ENCODE measurements at places on chromosomes 12 and 14. TPM values are rescaled to one million over a fixed set of nuclear protein-coding genes. Genes with fewer than 3 reads are reported as not detected.

DNA sequence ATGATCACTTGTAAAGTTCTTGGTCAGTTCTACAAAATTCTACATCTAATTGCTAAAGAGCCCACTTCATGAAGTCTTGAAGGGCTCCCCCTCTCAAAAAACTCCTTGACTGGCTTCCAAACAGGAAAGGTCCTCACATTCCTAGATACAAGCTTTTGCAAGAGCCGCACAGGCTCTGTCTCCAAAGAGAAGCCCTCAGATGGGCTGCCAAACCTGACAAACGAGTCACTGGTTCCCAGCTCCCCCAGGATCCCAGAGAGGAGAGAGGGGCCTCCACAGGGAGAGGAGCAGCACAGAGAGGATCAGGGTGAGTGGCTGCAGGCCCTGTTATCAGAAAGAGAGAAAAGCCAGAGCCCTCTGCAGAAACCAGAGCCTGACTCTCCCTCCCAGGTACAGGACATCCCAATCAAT is 5.8 kb downstream of the NID2 start:
- peak; percentile 43 for DNase-seq

GRCh38 chr14:92880851-92881250 is 42.1 kb upstream of the CHGA start:
- no peak for DNase-seq

DNA sequence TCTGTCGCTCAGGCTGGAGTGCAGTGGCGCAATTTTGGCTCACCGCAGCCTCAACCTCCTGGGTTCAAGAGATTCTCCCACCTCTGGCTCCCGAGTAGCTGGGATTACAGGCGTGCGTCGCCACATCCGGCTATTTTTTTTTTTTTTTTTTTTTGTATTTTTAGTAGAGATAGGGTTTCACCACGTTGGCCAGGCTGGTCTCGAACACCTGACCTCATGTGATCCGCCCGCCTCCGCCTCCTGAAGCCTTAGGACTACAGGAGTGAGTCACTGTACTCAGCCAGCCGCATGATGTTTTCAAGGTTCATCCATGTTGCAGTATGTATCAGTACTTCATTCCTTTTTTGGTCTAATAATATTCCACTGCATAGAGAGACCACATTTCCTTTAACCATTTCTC is 2.4 kb upstream of the RNF34 start:
- DNase-seq = no peak

- DNase-seq = no peak
Measured at GRCh38 chr14:100323942-100324307, 786 bp downstream of the SLC25A47 start.

DNA sequence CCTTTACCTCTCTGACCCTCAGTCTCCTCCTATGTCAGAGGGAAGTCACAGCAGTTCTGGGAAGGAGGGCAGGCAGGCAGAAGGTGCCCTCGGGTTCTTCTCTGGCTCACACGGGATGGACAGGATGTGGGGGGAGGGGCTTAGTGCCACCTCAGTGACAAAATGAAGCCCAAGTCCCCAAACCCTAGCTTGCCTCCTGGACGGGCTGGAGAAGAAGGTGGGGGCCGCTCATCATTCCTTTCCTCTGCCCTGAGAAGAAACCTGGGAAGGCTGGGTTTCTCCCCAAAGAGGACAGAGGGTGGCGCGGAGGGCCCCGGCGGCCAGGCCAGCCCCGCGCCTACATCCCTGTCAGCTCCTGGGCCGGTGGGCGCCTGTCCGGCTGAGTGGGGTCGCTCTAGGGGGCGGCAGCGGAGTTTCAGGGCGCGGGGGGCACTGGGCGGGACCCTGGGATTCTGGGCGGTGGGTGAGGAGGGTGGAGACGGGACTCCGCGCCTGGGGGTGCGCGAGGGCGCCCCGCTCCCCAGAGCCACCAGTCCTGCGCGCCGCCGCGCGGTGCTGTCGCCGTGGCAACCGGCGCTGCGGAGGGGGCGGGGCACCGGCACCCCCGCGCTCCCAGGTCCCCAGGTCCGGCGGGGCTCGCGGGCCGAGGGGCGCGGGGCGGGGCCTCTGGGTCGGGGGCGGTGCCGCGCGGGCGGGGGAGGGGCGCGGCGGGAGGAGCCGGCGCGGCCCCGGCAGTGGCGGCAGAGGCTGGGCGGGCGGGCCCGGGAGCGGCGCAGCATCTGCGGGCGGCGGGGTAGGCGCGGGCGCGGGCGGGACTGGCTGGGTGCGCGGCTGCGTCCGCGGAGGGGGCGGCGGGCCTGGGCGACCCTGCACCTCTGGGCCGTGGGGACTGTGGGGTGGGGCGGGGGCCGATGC is at the start of gene TMEM121:
Gene TMEM121, plus strand, starts transcription at position 723 of the 915 bp plus-strand sequence. CDS start 2,252 bp downstream, outside the sequence.
- DNase-seq = no peak

GRCh38 chr12:43154498-43155045 is 397.4 kb downstream of the ADAMTS20 start:
- DNase-seq = no peak

- DNase-seq = peak; percentile 35
Measured at GRCh38 chr12:89525305-89525823, 483 bp downstream of the POC1B start.

GRCh38 chr14:104172880-104173279 is 34.5 kb downstream of the KIF26A start:
- no peak for DNase-seq

GRCh38 chr12:122067966-122068365 is 10.6 kb upstream of the MLXIP start:
- DNase-seq = no peak

- DNase-seq = no peak
Measured at GRCh38 chr12:50314636-50315312, 31.5 kb upstream of the LIMA1 start.

DNA sequence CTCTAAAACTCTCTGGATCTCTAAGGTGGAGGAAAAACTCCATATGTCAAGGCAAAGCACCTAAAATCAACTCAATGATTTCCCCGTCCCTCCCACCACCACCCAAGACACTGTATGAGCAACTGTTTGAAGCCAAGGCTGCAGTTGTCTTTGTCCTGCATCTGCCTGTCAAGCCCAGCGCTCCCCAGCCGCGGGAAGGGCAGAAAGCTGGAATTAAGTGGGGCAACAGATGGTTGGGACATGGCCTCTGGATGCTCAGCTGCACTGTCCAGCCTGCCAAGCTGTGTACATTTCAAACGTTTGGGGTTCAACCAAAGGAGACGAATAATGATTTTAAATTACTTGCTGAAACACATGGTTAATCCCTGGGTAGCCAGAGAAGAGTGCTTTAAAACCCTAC is 42.2 kb upstream of the PTGR2 start:
- DNase-seq = no peak

- peak; percentile 66 for DNase-seq
Measured at GRCh38 chr12:12927211-12928079, 24.5 kb downstream of the GPRC5D start.

- DNase-seq = no peak
Measured at GRCh38 chr12:66340131-66340530, 37.8 kb downstream of the HELB start.

DNA sequence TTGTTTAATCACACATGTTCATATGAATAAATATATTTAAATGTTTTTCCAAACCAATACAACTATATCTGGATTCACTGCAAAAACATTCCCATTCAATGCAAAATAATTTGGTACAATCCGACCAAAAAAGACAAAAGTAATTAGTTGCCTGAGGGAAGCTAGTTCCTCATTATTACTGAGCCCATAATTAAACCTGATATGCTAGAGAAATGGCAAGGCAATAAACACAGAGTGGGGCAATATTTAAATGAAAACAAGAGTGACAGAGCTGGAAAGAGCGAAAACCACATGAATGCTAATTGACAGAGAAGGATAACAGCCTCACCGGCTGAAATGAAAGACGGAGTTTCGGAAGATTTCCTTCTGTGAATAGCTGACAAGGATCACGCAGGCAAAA is 82.6 kb downstream of the TMCC3 start:
- DNase-seq = no peak

DNA sequence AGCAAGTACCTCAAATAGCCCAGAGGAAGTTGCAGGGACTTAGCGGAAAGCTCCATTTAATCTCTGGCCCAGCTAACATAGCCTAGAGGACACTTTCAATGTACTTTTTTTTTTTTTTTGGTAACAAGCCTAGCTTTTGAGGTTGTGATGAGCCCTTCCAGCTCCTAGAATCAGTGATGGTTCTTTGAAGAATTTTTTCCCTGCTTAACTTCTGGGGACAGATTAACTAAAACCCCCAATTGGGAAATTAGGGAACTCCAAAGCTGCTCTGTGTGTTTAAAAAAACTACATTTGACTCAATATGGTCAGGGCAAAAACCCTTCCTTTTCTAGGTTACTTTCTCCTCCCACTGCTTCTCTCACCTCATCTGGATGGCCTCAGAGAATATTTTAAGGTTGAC is 23.9 kb upstream of the ITGA5 start:
- DNase-seq = no peak

GRCh38 chr14:76324133-76324532 is 51.8 kb upstream of the ESRRB start:
- DNase-seq = no peak

- DNase-seq = peak; percentile 70
Measured at GRCh38 chr12:121789800-121790728, 3.4 kb downstream of the RHOF start.

- no peak for DNase-seq
Measured at GRCh38 chr12:27934276-27934675, 38.3 kb downstream of the PTHLH start.

GRCh38 chr12:9404031-9404430 is 195.8 kb upstream of the PZP start:
- no peak for DNase-seq

DNA sequence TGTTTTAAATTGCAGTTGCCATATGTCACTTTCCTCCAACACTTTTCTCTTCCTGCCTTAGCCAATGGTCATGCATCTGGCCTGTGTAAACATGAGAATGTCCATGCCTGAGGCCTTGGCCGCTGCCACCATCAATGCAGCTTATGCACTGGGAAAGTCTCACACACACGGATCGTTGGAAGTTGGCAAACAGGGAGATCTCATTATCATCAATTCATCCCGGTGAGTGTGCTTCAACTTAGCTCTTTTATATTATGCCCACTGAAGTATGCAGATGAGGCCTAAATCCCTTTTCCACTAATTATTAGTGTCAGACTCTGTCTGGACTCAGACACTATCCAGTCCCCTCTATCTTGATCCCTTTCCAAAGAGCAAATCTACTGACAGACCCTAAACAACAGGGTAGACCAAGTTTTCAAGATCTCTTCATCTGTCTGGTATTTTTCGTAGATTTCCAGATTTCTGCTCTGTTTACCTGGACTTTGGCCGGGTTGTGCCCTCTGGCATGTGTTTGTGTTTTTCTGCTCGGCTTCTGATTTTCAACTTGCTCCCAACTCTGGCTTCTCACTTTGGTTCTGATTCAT is 23.2 kb downstream of the AMDHD1 start:
- DNase-seq = no peak

- DNase-seq = no peak
Measured at GRCh38 chr12:27077586-27077985, 4.8 kb downstream of the C12orf71 start.

DNA sequence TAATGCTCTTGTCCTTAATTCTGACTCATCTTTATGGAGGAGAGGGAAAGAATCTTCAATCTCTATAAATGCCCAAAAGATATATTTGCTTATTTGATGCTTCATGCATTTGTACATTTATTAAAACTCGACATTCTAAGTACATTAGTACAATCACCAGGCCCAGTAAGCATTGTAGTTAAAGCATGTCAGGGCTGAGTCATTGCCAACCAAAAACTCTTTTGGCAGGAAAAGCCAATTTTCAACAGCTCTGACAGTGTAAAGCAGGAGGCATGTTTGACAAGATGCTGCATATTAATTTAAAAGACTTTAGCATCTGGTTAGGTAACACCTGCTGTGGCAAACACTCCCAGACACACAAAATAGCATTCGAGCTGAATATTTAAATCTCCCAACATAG is 290.9 kb downstream of the PPFIA2 start:
- DNase-seq = no peak

- DNase-seq = no peak
Measured at GRCh38 chr12:101200824-101201223, 9.2 kb downstream of the SLC5A8 start.

GRCh38 chr14:92863286-92864080 is 59.5 kb upstream of the CHGA start:
- DNase-seq = no peak

DNA sequence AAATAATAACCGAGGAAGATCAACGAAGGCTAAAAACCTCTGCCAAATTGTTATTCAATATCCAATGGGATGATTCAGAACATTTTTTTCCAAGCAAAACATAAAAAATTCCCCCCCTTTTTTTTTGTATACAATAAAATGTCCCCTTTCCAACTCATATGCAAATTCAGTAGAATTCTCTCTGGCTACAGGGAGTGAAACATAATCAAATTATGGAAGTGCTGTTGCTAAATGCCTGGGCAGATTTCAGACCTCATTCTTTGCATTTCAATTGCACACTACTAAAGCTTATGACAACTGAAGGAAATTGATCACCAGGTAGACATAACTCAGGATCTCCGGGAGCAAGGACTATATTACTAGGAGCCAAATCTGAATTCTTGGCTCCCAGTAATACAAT is 51.0 kb downstream of the LMNTD1 start:
- no peak for DNase-seq

DNA sequence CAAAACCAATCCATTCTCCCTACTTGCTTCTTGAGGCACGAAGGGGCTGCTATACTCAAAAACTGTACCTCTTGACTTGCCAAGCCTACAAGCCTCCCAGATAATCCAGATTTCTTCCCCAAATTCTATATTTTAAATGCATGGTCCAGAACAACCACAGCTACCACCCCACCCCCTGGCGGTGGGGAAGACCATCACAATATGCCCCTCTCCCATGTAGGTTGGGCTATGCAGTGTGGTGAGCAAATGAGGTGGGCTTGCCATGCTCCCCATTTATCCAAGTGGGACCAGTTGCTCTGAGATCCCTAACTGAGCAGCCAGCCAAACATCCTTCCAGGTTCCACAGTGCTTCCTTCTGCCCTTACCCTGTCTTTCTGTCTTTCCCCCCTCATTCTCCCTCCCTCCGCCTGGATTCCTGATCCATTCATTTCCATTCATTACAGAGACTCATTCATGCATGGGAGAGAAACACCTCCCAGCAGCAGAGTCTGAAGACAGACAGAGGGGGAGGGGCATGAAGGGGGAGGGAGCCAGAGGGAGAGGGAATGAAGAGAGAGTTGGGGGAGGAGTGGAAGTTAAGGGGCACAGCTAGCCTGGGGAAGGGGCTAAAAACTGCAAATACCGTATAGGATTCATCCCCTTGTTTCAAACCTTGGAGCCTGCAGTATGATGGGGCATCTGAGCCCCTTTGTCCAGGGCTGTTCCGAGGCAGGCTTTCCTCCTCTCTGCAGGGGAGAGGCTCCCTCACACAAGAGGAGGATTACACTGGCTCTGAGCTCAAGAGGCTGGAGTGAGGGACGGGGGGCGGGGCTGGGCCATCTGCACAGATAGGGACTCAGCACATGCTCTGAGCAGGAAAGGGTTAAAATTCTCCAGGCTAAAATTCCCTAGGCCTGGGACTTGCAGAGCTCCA is 4.4 kb downstream of the ZNF219 start:
- no peak for DNase-seq

- peak; percentile 63 for DNase-seq
Measured at GRCh38 chr14:68884031-68885030, 91.5 kb upstream of the ZFP36L1 start.

Gene DDN
- total RNA-seq = 1.4 TPM

Gene VASH1
- total RNA-seq = 12.4 TPM

Gene KLHL33
- total RNA-seq = 0.33 TPM

Gene KCNMB4
- total RNA-seq = 1.4 TPM

Gene DAAM1
- total RNA-seq = 84.8 TPM

Gene COQ5
- total RNA-seq = 41.8 TPM

Gene TMEM229B
- total RNA-seq = 1.4 TPM

Gene HNF1A
- total RNA-seq = not detected

Gene NDUFA12
- total RNA-seq = 353 TPM

Gene CLEC4A
- 1.5 TPM for total RNA-seq

Gene COL2A1
- not detected for total RNA-seq

All from left ventricle myocardium inferior (tissue), 1 donor.